ENCODE measurements at places on chromosomes 6 and 20.

DNA sequence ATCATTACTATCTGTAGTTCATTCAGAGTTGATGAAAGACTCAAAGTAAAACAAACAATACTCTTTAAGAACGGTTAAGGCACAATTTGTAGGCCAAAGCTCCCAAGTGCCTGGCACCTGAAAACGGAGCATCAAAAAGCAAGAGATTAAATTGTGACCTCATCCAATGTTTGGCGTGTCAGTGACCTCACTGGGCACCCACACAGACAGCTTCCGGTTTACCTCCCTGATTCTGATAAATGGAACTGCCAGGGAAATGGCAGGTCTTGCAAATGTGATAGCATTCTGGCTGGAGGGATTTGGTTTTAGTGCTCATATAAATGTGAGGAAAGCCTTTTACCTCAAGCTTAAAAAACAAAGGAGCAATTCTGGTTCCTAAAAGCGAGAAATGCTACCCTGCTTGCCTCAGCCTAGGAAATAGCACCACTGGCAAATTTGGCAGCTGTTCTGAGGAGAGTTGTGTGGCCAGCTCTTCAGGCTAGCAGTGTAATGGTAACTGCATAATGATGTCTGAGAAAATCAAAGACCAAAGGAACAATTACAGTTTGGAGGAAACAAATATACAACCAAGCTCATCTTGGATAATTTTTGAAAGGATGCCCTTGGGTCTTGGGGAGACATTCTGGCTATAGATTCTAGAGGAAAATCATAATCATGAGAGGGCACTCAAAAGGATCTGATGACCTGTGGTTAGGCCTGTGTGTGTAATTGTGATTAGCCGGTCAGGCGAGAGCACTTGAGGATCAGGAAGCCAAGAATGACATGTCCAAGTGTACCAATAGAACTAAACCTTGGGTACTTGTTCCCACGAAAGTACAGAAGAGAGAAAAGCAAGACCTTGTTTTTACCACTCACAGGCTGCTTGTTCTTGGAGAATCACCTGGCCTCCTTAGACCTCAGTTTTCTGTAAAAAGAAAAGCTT lies 174.3 kb downstream of the TFAP2B start:
- DNase-seq, result no peak

DNA sequence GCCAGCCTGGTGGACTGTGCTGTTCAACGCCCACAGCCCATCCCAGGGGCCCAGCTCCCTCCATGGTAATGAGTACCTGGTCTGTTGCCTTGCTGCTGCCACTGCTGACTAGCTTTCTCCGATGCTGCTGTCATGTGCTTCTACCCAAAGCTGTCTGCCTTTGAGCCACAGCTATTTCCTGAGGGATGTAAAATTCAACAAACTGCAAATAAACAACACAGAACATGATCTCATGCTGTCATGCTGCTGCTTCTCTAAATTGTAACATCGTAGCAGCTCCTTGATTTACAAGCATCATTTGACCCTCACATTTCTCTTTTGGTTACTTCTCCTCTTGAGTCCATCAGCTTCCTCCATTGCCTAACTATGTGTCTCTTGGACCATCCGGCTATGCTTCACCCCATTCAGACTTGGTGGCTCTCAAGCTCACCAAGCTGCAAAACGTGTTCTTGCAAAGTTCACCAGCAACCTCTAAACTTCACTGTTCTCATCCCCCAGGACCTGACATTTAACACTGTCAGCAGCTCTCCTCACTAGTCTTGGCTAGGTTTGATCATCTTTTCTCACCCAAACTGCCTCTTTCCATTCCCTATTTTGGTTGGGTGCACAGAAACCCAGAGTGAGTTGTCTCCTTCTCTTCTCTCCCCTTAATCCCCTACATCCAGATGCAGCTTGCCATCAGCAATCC lies 54.6 kb downstream of the FYN start:
- no peak for DNase-seq

DNA sequence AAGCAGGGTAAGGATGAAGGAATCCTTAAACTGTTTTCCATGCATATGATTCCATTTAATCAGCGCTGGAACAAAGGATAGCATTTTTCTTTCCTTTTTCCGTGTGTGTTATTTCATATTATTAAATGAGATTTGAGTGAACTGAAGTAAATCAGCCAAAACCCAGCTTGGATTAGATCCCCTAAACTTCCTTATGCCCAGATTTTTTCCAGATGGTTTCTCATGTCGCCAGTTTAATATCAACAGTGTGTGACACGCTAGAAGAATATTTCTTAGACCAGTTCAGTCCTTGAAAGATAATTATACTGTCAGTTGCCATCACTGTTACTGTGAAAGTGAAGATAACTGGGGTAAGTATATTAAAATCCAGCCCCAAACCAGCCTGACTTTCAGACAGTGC lies 1009.4 kb downstream of the KIF16B start:
- no peak for DNase-seq

- DNase-seq, result no peak
These were observed 14.6 kb upstream of the RALY start for GRCh38 chr20:33979094-33979493.

GRCh38 chr20:24102290-24102689 lies 113.7 kb upstream of the GGTLC1 start:
- DNase-seq, result no peak

Data from activated CD4-positive, alpha-beta T cell treated with anti-CD3 and anti-CD28 coated beads, Interleukin-2, amount 50 U/mL, for 4 hours (primary cell).